Activated T-cell treated with anti-CD3 and anti-CD28 coated beads, Interleukin-2, amount 50 U/mL, for 24 hours (primary cell): ENCODE measurements at places on chromosomes 12 and 14.
A peak's percentile ranks its signal among the peaks of the same experiment; 100 is the strongest.

- DNase-seq, result no peak
- H3K36me3 ChIP-seq, result no peaks in the 10 kb centered on the region
- H3K27me3 ChIP-seq, result no peaks in the 10 kb centered on the region
- H3K27ac ChIP-seq, result peak overlapping the region; percentile 84
- no peak overlapping the region for H3K4me3 ChIP-seq
These were observed 4.2 kb downstream of the SCNN1A start for GRCh38 chr12:6370994-6371754.

GRCh38 chr12:8907513-8907912 is 6.8 kb upstream of the PHC1 start:
- H3K4me3 ChIP-seq, result no peak overlapping the region
- H3K27me3 ChIP-seq, result no peaks in the 10 kb centered on the region
- no peaks in the 10 kb centered on the region for H3K36me3 ChIP-seq
- H3K27ac ChIP-seq, result no peak overlapping the region
- H3K4me1 ChIP-seq, result no peaks in the 10 kb centered on the region
- DNase-seq, result no peak

- H3K27me3 ChIP-seq, result no peaks in the 10 kb centered on the region
- no peaks in the 10 kb centered on the region for H3K4me1 ChIP-seq
- H3K4me3 ChIP-seq, result no peak overlapping the region
- H3K36me3 ChIP-seq, result no peaks in the 10 kb centered on the region
- H3K27ac ChIP-seq, result no peak overlapping the region
These were observed 442.0 kb downstream of the BTG1 start for GRCh38 chr12:91703491-91704283.

- DNase-seq, result no peak
- no peak overlapping the region for H3K27ac ChIP-seq
- H3K27me3 ChIP-seq, result no peaks in the 10 kb centered on the region
- H3K36me3 ChIP-seq, result peaks cover 19% of the 10 kb centered on the region
- peaks cover 23% of the 10 kb centered on the region for H3K4me1 ChIP-seq
- H3K4me3 ChIP-seq, result no peak overlapping the region
These were observed 5.7 kb downstream of the MAP3K9 start for GRCh38 chr14:70803321-70804310.

GRCh38 chr14:36177489-36177888 is 967 bp upstream of the PTCSC3 start:
- no peak overlapping the region for H3K27ac ChIP-seq
- no peak overlapping the region for H3K4me3 ChIP-seq
- no peaks in the 10 kb centered on the region for H3K36me3 ChIP-seq
- DNase-seq, result no peak
- H3K27me3 ChIP-seq, result peaks cover 17% of the 10 kb centered on the region

DNA sequence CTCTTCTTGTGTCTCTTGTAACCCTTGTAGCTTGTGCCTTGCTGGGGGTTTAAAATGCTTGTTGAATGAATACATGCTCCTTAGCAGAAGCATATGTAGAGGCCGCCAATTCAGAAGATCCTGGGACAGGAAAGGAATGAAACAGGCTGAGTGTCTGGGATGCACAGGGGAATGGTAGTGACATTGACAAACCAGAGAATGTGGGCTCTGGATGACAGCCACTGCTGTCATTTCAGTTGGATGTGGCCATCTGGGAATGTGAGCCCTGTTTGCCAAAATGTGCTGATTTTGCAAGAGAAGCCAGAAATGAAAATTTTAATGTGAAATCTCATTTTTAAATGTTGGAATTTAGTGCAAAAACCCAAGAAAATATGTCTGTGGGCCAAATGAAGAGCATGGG is 136.8 kb downstream of the DACT1 start:
- no peak for DNase-seq
- H3K36me3 ChIP-seq, result no peaks in the 10 kb centered on the region
- H3K4me3 ChIP-seq, result no peak overlapping the region

DNA sequence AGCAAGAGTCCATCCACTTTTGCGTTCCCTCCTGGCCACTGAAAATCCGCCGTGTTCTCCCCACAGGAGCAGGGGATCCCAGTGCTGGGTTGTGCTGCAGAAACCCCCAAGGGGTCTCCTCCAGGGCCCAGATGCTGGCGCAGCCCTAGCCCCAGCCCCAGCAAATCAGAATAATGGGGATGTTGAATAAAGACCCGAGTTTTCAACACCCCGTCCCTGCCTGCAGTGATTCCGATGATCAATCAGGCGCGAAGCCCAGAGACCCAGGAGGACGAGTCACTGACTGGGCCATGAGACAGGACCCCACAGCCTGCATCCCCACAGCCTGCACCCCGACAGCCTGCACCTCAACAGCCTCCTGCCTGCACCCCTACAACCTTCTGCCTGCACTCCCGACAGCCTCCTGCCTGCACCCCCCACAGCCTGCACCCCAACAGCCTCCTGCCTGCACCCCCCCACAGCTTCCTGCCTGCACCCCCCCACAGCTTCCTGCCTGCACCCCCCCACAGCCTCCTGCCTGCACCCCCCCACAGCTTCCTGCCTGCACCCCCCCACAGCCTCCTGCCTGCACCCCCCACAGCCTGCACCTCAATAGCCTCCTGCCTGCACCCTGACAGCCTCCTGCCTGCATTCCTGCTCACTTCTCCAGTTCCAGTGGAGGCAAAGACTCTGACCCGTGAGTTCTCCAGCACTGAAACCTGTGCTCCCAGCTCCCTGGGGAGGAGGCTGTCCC is 37.2 kb downstream of the TNFAIP2 start:
- no peak for DNase-seq
- no peak overlapping the region for H3K27ac ChIP-seq
- H3K27me3 ChIP-seq, result no peaks in the 10 kb centered on the region
- no peaks in the 10 kb centered on the region for H3K36me3 ChIP-seq
- peaks cover 5% of the 10 kb centered on the region for H3K4me1 ChIP-seq
- no peak overlapping the region for H3K4me3 ChIP-seq

DNA sequence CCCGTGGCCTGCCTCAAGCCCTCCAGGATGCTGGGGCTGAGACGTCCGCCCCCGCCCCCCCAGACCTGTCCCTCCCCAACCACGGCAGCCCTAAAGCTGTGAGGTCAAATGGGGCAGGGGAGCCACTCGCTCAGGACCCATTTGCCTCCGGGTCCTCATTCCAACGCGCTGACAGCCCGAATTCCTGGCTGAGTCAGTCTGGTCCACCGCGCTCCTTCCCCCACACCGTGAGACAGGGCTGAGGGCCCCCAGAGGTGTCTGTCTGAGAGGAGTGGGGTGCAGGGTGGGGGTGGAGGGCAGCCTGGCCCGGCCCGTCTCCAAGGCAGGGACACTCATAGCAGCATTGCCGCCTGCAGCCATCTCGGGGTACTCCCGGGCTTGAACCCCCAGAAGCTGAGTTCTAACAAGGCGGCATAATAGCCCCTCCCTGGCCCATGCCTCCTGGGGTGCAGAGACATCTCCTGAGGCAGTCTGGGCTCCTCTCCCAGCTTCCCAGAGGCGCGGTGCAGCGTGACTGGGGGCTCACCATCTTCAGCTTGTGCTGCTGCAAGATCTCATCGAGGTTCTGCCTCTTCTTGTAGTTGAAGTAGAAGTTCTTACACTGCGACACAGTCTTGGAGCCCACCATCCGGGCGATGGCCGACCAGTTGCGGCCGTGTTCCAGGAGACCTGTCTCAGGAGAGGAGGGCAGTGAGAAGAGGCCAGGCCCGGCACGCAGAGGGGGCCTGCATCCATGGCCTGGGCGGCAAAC is 90.5 kb downstream of the RFLNA start:
- DNase-seq, result no peak
- peaks cover 21% of the 10 kb centered on the region for H3K4me1 ChIP-seq
- H3K27me3 ChIP-seq, result no peaks in the 10 kb centered on the region
- peaks cover 50% of the 10 kb centered on the region for H3K36me3 ChIP-seq
- no peak overlapping the region for H3K4me3 ChIP-seq
- H3K27ac ChIP-seq, result no peak overlapping the region

- no peak overlapping the region for H3K4me3 ChIP-seq
- H3K27me3 ChIP-seq, result no peaks in the 10 kb centered on the region
- no peak for DNase-seq
- H3K4me1 ChIP-seq, result no peaks in the 10 kb centered on the region
These were observed 77.7 kb upstream of the GNPNAT1 start for GRCh38 chr14:52868911-52869618.

DNA sequence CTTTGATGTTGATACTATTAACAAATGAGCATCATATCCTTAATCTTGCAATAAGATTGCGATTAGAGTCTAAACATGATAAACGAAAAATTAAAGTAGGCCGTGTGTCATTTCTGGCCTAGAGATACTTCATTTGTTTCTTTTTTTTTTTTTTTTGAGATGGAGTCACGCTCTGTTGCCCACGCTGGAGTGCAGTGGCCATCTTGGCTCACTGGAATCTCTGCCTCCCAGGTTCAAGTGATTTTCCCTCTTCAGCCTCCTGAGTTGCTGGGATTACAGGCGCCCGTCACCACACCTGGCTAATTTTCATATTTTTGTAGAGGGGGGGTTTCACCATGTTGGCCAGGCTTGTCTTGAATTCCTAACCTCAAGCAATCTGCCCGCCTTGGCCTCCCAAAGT is 446.9 kb downstream of the PCNX1 start:
- H3K27ac ChIP-seq, result no peak overlapping the region
- H3K27me3 ChIP-seq, result no peaks in the 10 kb centered on the region
- H3K4me3 ChIP-seq, result no peak overlapping the region
- peaks cover 65% of the 10 kb centered on the region for H3K36me3 ChIP-seq
- no peak for DNase-seq
